ENCODE measurements at places on chromosomes 16 and 17. TPM values are rescaled to one million over a fixed set of nuclear protein-coding genes. Genes with fewer than 3 reads are reported as not detected.

KRTAP9-8 gene
- not detected for total RNA-seq

DNA sequence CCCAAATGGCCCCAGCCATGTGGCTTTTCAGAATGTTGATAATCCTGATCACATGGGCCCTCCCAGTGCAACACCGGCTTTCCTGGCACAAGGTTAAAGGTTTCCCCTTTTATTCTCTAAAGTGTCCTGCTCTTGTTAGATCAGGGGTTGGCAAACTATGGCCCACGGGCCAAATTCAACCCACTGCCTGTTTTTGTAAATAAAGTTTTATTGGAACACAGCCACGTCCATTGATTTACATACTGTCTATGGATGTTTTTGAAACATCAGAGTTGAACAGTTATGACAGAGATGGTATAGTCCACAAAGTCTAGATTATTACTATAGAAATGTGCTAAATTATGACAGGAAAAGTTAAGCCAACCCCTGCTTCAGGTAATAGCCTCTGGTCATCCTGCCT lies 157.3 kb downstream of the ZFHX3 start:
- H3K4me3 ChIP-seq = no peak overlapping the region
- H3K27ac ChIP-seq = no peak overlapping the region
- no peaks in the 10 kb centered on the region for H3K27me3 ChIP-seq

GRCh38 chr16:65521633-65522328 lies 399.9 kb upstream of the CDH11 start:
- H3K36me3 ChIP-seq = no peaks in the 10 kb centered on the region
- H3K4me1 ChIP-seq = no peaks in the 10 kb centered on the region
- no peaks in the 10 kb centered on the region for H3K27me3 ChIP-seq
- H3K27ac ChIP-seq = no peak overlapping the region

- no peak overlapping the region for H3K27ac ChIP-seq
- no peaks in the 10 kb centered on the region for H3K36me3 ChIP-seq
- DNase-seq = no peak
- H3K27me3 ChIP-seq = peaks cover 76% of the 10 kb centered on the region
These were observed 658 bp downstream of the CACNG4 start for GRCh38 chr17:66964930-66965800.

DNA sequence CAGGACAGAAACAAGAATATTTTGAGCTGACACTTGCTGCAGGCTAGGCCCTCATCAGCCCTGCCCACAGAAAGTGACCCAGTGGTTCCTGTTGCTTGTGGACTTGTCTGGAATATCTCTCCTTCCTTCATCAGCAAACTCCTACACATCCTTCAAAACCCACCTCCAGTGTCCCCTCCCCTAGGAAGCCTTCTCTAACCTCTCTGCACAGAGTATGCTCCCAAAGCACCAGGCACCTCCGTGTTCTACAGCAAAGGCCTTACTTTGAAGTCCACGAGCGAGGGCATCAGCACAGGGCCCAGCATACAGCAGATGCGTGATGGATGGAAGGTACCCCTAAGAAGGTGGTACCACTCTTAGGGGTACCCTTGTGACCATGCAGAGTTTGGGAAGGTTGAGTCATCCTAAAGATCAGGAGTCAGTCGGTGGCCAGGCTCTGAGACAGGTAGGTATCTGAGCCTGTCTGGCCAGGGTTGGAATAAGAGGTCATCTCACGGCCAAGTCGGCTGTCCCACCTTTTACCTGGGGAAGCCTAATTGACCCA lies 2.0 kb downstream of the CCDC102A start:
- no peaks in the 10 kb centered on the region for H3K36me3 ChIP-seq
- no peak overlapping the region for H3K27ac ChIP-seq
- H3K4me3 ChIP-seq = no peak overlapping the region
- no peaks in the 10 kb centered on the region for H3K27me3 ChIP-seq
- peaks cover 100% of the 10 kb centered on the region for H3K4me1 ChIP-seq
- peak; percentile 41 for DNase-seq

DNA sequence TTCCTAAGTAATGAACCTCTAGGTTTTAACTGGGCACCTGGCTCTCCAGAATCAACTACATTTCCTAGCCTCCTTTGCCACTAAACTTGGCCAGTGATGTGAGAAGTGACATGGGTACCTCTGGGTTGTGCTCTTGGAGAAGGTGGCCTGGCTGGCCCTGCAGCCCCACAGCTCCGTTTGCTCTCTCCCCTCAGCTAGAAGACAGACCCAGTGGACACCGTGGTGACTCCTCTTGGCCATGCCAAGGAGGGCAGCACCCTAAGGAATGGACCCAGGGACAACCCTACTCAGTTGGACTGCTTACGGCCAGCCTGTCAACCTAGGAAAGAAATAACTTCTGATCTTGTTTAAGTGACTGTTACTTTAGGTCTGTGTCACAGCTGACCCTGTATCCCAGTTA lies 151.4 kb downstream of the TMEM132E start:
- H3K4me3 ChIP-seq = no peak overlapping the region
- no peaks in the 10 kb centered on the region for H3K4me1 ChIP-seq
- no peaks in the 10 kb centered on the region for H3K36me3 ChIP-seq
- no peak for DNase-seq
- H3K27ac ChIP-seq = no peak overlapping the region

CTRB2 gene
- 3.7 TPM for total RNA-seq

TNP2 gene
- not detected for total RNA-seq

HOXB1 gene
- total RNA-seq = not detected

GRCh38 chr16:49660626-49661025 lies 195.3 kb downstream of the ZNF423 start:
- H3K27ac ChIP-seq = no peak overlapping the region
- no peaks in the 10 kb centered on the region for H3K4me1 ChIP-seq
- H3K4me3 ChIP-seq = no peak overlapping the region
- no peaks in the 10 kb centered on the region for H3K36me3 ChIP-seq

Data from spleen (tissue), 13 donors.